Activated naive CD8-positive, alpha-beta T cell treated with anti-CD3 and anti-CD28 coated beads, Interleukin-2, amount 10 ng/mL, durations not matched to agents 7 days and 5 days (primary cell): ENCODE measurements at places on chromosomes 12 and 14.
A peak's percentile ranks its signal among the peaks of the same experiment; 100 is the strongest.

GRCh38 chr12:6469609-6470374, 685 bp downstream of the VAMP1 start:
- no peak for DNase-seq

DNA sequence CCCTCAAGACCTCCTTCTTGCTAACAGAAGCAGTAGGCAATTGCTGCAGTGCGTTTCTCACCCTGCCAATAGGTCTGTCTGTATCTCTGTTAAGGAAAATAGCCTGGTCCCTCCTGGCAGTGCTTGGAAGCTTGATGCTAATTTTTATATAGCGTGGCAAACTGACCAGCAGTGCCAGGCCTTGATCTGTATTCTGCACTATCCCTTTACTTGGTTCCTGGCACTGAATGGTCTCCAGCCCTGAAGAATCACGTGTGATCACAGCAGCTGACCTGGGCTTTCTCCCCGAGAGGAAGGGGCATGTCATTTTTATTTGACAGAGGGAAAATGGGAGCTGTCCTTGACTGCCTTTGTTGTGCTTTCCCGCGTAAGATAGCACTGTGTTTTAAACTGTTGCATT, 48.7 kb upstream of the TRAF3 start:
- DNase-seq = no peak

- no peak for DNase-seq
Observed at GRCh38 chr12:127223731-127224130, 1043.2 kb upstream of the TMEM132C start.

GRCh38 chr12:89993632-89994031, 285.0 kb upstream of the ATP2B1 start:
- no peak for DNase-seq

- no peak for DNase-seq
Observed at GRCh38 chr12:3333991-3334391, 157.0 kb upstream of the PRMT8 start.

- DNase-seq = no peak
Observed at GRCh38 chr12:53523131-53523530, 15.8 kb upstream of the NPFF start.

GRCh38 chr12:122978507-122978955, 1.9 kb upstream of the ARL6IP4 start:
- peak; percentile 31 for DNase-seq

- peak; percentile 36 for DNase-seq
Observed at GRCh38 chr12:94872971-94873733, 130.3 kb downstream of the NDUFA12 start.
